Stimulated activated CD8-positive, alpha-beta memory T cell treated with anti-CD3 and anti-CD28 coated beads, Interleukin-4, amount 100 ng/mL, for 1 hour (primary cell): ENCODE measurements at places on chromosomes 11 and 22.
A peak's percentile ranks its signal among the peaks of the same experiment; 100 is the strongest.

DNA sequence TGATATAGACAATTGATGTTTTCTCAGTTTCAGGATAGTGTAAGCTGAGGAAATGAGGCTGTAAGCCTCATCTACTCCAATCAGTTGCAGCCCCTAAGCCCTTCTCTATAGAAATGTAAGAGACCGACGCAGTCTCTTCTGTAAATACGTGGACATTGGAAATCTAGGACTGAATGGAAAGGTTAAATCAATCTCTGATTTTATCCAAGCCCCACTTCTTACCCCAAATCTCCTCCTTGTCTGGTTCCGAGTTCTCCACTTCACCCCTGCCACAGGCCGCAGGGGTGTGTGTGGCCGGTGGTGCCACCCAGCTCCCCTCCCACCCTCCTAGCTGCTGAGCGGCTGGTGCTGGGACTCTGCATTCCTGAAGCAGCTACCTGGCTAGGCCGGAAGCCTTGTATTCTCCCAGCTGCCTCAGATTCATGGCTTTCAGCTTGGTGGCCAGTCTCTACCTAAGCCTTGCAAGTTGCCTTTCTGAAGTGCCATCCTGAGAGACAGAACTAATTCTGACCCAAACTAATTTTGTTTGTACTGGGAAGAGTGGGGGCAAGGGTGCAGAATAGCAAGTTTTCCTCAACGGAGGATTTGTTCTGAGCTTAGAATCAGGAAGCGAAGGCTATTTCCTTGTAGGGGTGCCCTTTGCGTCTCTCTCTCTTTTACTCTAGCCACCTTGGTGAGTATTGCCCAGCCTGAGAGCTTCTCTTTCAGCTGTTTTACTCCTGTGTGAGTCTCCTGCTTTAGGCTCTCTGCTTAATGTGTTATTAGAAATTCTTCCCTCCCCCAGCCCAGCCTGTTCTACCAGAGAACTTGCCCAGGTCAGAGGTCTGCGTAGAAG, 749 bp downstream of the VWA5A start:
- no peak for DNase-seq

- no peak for DNase-seq
Measured at GRCh38 chr11:7576726-7577290, 63.0 kb downstream of the PPFIBP2 start.

- peak; percentile 50 for DNase-seq
Measured at GRCh38 chr11:2443881-2444820, at the start of gene TRPM5. Gene TRPM5, minus strand, starts transcription at chr11:2444514. Its CDS starts 21,478 bp downstream, at chr11:2423036.

DNA sequence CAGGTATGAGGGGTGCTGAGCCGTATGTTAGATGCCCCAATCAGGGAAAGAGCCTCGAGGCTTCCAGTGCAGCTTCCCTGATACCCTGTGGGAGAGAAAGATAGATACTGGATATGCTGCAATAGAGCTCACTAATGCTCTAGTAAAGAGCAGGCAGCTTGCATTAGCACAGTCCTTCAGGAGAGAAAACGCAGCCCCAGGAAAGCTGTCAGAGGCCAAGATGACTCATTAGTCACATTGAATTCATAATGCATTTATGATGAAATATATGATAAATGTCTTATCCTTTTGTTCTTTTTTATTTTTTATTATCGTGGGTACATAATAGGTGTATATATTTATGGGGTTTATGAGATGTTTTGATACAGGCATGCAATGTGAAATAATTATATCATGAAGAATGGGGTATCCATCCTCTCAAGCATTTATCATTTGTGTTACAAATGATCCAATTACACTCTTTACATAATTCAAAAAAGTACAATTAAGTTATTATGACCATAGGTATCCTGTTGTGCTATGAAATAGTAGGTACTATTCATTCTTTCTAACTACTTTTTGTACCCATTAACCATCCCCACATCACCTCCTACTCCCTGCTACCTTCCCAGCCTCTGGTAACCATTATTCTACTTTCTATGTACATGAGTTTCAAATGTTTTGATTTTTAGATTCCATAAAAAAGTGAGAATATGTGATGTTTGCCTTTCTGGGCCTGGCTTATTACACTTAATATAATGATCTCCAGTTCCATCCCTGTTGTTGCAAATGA, 94.5 kb upstream of the TOP3B start:
- no peak for DNase-seq

DNA sequence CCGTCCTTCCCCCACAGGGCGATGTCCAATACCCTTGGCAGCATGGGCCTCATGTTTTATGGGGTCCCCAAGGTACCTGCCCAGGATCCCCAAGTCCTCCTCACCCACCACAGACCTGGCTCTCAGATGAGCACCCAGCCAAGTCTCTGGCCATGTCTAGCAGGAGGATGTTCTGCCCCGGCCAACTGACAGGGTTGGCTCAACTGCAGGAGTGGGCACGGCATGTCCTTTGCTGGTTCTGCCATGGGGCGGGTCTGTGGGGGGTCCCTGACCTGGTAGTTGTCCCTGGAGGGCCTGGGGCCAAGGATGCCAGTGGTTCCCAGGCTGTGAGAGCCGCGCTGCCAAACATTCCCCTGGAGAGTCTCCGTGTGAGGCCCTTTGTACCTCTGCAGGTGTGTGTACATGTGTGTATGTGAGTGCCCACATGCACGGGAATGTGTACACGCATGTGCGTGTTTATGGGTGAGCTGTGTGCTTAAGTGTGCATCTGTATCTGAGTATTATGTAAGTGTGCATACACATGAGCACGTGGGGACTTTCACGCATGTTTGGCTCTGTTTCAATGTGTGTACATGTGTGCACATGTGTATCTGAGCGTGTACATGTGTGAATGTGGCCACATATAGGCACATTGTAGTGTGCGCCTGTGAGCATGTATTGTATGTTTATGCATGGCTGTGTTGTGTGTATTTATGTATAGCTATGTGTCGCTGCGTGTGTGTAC, 85.5 kb downstream of the KCNQ1 start:
- no peak for DNase-seq

- no peak for DNase-seq
Measured at GRCh38 chr22:39913886-39914285, 13.0 kb downstream of the GRAP2 start.

GRCh38 chr22:23752750-23753149, 1.5 kb downstream of the VPREB3 start:
- no peak for DNase-seq

GRCh38 chr11:120759046-120759445, 247.5 kb downstream of the GRIK4 start:
- DNase-seq = no peak

GRCh38 chr11:110162216-110162615, 69.0 kb downstream of the ZC3H12C start:
- no peak for DNase-seq

DNA sequence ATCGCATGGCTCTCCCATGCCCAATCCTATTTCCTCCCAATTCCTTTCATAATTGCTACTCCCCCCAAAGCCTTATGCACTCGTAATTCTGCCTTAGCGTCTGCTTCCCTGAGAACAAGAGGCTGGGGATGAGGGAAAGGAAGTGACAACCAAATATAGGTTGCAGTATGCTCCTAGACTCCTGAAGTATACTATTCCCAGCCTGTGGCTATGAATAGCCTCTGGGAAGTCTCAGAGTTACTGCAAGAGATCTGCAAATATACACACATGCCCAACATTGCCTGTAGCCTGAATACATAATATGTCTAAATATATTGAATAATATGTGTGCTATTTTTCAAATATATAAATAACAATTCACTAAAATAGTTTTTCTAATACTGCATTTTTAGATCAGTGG, 96.1 kb upstream of the CD44 start:
- DNase-seq = no peak

DNA sequence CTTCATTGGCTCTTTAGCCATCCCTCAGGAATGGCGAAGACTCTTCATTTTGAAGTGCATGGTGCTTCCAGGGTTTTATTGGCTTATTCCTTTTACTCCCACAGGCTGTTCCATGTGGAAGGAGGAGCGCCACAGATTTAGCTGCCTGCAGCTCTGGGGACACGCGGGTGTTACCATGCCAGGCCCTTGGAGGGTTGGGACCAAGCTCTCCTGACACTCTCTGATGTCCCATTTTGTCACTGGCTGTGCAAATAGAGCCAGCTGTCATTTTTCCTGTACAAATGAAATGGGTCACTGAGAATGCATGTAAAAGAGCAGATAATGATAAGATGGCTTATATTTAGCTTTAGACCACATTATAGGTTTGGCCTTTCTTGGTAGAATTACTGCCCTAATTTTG, 9.2 kb downstream of the THYN1 start:
- DNase-seq = no peak

- DNase-seq = no peak
Measured at GRCh38 chr11:82906236-82906635, 4.7 kb downstream of the DDIAS start.

GRCh38 chr22:39496131-39496838, 5.8 kb upstream of the MIEF1 start:
- DNase-seq = no peak

DNA sequence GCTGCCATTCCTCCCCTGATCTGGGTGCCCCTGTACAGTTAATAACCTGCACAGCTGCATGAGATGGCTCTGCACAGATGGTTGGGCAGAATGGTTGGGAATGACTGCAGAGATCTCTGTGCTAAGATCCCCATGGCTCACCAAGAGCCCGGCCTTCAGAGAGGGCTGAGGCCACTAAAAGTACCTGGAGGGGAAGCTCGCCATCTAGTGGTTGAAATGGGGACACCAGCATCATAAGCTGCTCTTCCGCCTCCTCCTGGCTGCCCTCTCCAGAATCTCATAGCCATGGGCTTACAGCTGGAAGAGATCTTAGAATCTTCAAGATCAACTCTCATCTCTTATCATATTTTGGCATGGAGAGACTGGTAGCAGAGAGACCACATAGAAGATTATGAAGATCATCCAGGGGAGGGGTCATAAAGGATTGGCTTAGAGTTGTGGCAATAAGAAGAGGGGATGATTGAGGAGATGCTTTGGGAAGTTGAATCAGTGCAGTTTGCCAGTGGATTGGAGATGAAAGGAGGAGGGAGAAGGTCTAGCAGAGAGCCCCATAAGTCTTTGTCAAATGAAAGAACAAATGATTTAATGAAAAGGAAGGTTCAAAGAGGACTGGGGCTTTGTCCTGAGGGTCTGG, 22.0 kb upstream of the TLCD5 start:
- DNase-seq = peak; percentile 32

- DNase-seq = no peak
Measured at GRCh38 chr22:26707090-26707489, 49.7 kb downstream of the MIAT start.

GRCh38 chr11:123690485-123690884, 36.1 kb upstream of the SCN3B start:
- no peak for DNase-seq

DNA sequence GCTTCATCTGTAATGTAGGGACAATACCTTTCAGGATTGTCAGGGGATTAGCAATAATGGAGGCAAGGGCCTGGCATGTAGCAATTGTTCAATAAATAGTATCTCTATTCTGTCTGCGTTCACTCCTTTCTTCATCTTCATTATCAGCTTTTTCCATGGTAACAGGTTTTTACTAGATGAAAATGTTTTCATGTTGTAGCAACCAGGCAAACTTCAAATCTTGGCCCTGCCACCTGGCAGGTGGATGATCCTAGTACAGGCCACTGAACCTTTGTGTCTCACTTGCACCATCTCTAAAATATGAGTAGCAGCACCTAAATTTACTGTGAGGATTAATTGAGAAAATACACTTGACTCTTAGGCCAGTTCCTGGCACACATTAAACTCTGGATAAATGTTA, 83.4 kb downstream of the SWAP70 start:
- DNase-seq = no peak

DNA sequence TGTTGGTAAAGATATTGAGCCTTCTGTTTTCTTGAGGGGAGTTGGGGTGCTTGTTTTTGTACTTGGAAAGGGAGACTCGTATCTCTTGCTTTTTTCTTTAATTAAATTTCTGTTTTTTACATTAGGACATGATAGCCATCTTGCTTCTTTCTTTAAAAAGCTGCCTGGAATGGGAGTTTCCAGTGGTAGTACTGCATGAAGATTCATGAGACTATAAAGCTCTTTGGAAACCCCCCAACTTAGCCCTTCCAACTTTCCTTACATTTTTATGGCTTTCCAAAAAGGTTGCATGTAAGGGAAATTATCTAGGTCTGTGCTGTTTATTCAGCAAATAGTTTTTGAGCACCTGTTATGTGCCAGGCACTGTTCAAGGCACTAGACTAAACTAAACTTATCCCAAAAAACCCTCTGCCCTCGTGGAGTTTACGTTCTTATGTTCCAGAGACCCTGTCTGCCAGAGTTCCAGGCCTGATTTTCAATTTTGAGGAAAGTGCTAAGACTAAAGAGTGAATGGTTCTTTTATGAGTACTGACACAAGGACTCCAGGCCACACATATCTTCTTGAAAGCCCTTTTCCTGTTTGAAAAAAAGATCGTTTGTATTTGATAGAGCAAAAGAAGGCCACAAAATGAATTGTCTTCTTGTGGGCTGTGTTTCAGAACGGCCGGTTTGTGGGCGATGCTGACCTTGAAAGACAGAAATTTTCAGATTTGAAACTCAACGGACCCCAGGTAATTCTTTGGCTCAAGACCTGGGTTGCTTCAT, 31.9 kb downstream of the CTNND1 start:
- DNase-seq = no peak

DNA sequence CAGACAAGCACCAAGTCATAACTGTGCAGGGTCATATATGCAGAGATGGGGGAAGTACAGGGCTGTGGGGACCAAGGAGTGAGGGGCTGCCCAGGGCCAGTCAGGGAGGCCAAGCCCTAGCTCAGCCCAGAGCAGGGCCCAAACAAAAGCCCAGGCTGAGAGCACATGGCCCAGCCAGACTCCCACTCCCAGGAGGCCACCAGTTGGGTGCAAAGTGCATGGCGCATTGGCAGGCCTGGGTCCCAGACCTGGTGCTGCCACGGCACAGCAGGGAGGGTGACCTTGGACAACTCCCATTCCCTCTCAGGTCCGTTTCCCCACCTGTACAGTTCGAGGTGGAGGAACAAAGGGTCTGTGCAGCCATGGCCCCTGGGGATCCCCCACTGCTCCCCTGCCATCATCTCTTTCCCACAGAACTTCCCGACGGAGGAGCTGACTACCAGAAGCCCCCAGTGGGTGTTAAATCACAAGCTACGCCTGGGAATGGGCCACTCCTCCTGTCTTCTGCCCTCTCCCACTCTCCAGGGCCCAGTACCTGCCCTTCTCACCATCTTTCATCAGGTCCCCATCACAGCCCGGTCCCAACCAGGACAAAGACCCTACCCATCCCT, 608 bp downstream of the NIPSNAP1 start:
- DNase-seq = no peak

- DNase-seq = no peak
Measured at GRCh38 chr22:40855071-40855978, 1.1 kb downstream of the ST13 start.

DNA sequence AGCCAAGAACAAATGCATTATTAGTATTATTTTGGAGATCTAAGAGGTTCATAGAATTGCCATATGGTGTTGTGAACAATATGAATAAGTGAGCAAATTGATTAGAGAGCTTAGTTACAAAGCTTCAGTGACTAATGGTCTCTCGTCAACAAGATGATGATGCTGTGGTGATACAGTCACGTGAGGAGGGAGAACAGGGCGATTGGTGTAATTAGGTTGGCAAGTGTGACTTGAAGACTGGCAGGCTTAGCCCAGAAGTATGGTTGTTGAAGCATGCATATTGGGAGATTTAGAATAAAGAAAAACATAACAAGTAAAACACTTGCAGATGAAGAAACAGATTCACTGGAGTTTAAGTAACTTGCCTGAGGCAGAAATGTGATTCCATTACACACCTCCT, 100.6 kb upstream of the SORL1-AS1 start:
- DNase-seq = no peak
